ENCODE measurements at places on chromosomes 1 and 21.

GRCh38 chr1:9078015-9078751, 8.7 kb upstream of the SLC2A5 start:
- DNase-seq: no peak

- DNase-seq: no peak
Observed at GRCh38 chr1:18781031-18781430, 78.4 kb downstream of the TAS1R2 start.

- no peak for DNase-seq
Observed at GRCh38 chr1:26352338-26352679, 1.6 kb downstream of the CRYBG2 start.

DNA sequence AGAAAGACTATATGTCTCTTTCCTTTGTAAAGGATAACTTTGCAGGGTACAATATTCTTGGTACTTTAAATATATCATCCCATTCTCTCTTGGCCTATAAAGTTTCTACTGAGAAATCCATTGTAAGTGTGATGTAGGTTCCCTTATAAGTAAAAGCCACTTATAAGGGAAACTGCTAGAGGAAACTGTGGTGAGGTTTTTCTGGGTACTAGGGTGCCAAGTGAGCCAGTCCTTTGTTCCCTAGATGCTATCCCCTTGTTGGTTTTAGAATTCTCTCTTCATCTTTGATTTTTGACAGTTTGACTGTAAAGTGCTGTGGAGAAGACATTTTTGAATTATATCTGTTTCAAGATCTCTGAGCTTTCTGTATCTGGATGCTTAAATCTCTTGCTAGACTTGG, 108.9 kb upstream of the NEK7 start:
- DNase-seq: no peak

DNA sequence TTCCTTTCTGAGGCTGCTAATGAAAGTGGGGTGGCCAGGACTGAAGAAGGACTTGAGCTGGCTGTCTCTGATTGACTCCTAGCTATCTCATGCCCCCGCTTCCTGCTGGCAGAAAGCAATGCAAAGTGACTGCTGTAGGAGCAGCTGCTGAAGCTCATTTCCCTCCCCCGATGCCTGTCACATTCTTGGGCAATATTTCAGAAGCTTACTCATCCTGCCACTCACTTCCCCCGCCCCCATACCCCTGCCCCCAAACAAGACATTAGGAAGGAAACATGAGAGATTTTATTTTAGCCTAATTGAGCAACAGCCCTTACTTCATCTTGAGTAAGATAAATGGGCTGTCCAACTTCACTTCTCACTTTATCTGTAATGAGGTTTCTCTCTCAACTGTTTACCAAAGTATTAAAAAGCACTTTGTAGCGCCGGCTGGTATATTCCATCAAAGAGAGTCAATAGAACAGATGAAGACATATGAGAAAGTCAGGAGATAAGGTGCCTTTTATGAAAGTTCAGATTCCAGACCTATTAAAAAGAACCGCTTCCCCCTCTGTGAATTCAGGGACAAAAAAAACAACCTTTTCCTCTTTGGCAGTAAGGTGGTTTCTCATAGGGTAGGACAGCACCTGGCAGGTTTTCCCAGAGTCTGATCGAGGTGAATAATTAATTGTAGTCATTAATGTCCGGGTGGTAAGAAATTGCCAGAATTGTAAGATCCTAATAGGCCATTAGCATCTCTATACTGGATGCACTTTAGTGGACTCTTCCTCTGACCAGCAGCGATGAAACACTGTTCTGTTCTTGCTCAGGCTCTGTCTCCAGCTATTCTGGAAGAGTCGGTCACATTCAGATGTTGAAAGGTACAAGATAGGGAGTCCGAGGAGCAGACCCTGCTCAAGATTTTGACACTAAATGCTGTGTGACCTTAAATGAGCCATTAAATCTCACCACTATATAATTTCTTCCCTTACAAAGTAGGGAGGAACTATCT, 70.2 kb downstream of the SH3GLB1 start:
- peak; percentile 62 for DNase-seq

All from NCI-H774 (cell line).